Activated CD4-positive, alpha-beta T cell treated with anti-CD3 and anti-CD28 coated beads, Interleukin-2, amount 50 U/mL, for 4 hours (primary cell): ENCODE measurements at places on chromosomes 7 and 10.

GRCh38 chr10:72167118-72167517 is 48.7 kb upstream of the ANAPC16 start:
- DNase-seq, result no peak

- DNase-seq, result no peak
These were observed 22.2 kb downstream of the TYW1B start for GRCh38 chr7:72805526-72806494.

- no peak for DNase-seq
These were observed 386.0 kb downstream of the SEMA3D start for GRCh38 chr7:84800846-84801245.

DNA sequence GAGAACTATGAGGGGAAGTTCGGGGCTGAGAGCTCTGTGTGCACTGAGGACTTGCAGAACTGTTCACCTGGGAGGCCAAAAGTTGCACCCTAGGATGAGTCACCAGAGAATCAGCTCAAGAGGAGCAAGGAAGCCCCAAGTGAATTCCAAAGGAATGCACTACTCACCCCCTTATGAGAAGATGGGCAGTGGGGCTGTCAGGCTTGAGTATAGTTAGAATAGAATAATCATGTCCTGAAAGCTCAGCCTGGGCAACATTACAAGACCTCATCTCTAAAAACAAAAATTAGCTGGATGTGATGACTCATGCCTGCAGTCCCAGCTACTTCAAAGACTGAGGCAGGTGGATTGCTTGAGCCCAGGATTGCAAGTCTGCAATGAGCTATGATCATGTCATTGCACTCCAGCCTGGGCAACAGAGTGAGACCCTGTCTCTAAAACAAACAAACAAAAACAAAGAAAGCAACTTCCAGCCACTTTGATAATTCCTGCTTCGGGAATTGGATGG is 30.0 kb downstream of the MAP3K8 start:
- no peak for DNase-seq

DNA sequence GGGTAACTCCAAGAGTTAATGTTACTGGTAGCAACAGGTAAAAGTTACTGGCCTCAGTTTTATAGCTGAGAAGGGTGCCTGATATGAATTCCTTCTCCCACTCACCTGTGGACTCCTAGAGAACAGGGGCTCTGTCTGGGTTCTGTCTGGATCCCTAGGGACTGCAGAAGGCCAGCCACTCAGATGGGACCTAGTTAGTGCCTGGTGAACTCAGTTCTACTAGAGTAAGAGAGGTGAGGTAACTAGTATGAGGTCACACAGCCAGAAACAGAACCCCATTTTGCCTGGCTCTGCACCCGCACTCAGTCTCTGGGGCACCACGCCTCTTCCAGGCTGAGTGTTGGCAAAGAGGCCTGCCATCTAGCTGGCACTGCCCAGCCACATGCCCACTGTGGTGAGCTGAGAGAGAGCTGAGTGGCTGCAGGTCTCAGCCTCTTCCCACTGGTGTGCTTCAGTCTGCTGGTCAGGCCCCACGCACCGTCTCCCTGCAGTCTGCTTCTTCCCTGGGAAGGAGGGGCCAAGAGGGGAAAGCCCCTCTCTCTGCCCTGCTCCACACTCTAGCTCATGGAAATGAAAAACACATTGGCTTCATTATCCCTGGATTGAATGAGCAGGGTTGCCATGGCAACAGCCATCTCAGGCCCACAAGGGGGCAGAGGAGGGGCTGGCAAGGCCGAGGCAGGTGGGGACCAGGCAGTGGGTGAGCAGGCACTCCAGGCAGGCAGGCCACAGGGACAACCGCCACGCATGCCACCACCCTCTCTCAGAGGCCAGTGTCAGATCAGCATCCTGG is 110.6 kb downstream of the ZMIZ1 start:
- no peak for DNase-seq

- DNase-seq, result no peak
These were observed 4.9 kb upstream of the IRF5 start for GRCh38 chr7:128932862-128933179.

- DNase-seq, result no peak
These were observed 26.4 kb downstream of the BMPR1A start for GRCh38 chr10:86782701-86783418.

DNA sequence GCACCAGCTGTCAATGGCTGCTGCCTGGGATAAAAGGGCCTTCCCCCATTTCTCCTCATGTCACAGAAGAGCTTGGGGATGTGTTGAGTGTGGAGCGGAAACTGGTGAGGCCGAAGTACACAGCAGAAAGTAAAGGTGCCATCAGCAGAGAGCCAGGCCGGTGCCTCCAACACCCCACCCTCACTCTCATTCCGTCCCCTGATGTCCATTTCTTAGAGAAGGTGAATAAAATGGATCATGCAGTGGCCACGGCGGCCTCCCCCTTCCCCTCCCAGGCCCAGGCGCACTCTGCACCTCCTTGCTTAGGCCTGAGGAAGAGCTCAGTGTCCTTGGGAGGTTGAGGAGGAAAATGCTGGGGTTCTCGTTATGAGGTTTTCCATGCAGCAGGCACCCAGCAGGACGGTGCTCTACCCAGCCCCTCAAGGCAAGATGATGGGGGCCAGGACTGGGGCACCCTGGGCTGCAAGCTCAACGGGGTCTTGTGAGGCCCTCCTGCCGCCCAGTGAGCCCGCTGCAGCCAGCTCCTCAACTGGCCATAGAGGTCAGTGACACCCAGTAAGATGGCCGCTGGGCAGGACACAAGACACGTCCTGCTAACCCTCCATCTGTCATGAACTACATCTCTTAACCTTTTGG is 163.9 kb downstream of the ADARB2 start:
- DNase-seq, result no peak

- no peak for DNase-seq
These were observed 22.2 kb upstream of the TPST1 start for GRCh38 chr7:66182920-66183319.

DNA sequence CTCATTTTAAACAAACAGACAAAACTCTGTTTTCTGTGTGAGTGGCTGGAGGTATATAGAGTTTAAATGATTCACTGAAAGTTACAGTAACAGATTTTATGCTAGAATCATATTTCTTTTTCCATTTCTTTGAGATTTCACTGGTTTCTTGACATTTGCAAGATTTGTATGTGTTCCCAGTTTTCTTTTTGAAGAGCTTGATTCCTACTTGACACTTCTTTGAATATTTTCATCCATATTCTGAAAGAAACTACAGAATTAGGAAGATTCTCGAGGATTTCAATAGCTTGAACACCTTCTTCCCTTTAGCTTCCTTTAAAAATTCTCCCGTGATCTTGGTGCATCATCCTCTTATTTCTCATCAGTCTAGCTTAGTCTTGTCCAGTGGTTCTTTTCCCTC is 93.6 kb downstream of the ZNF277 start:
- no peak for DNase-seq

- DNase-seq, result no peak
These were observed 123.9 kb upstream of the FZD1 start for GRCh38 chr7:91140286-91140685.

DNA sequence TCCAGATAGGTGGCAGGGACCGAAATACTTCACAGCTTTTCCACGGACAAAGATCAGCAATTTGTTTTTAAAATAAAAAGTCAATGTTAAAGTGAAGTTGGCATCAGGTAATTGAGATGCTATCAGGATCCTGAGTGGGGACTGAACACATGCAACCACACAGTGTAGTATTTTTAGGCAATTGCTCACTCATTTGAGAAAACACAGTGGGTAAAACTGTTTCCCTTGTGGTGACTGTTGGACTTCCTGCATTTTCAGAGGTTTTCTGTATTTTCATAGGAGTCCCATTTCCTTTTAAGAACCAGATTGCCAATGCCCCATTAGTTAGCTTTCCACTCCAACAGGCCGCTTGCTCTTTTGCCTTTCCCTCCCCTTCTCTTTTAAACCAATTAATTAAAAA is 159.5 kb upstream of the ZNF32 start:
- DNase-seq, result no peak

- DNase-seq, result no peak
These were observed 25.8 kb downstream of the ZMIZ1 start for GRCh38 chr10:79094412-79095175.

DNA sequence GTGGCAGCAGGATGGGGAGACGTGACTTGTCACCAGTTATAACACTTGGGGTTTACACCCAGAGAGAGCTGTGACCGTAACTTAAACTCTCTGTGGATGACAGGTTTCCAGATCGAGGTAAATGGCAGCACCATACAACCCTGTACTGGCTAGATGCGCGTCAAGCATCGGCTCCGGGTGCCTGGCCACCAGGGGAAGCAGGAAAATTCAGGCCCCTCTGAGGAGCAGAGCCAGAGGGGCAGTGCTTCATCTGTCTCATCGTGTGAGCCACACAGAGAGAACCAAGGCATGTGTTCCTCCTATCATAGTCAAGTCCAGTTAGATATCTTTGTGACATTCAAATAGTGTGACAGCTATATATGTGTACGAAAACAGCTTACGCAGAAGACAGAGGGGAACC is 652.2 kb upstream of the FOXK1 start:
- no peak for DNase-seq

- DNase-seq, result no peak
These were observed 23.8 kb downstream of the ELN start for GRCh38 chr7:74051629-74052410.

- DNase-seq, result no peak
These were observed 104.7 kb upstream of the CHST15 start for GRCh38 chr10:124198125-124198501.

DNA sequence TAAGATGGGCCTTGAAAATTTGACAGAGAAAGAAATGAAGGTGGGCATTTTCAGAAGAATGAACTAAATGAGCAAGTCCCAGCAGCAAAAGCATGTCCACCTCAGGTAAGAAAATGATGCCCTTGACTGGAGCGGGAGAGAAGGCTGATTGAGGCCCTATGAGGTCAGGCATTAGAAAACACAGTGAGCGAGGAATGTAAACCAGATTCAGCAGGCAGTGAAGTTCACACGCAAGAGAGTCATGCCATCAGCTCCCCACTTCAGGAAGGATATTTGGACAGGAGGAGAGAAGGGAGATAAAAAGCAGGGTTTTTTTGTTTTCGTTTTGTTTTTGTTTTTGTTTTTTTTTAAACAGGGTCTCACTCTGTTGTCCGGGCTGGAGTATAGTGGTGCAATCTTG is 166.4 kb downstream of the PPP1R17 start:
- DNase-seq, result no peak

DNA sequence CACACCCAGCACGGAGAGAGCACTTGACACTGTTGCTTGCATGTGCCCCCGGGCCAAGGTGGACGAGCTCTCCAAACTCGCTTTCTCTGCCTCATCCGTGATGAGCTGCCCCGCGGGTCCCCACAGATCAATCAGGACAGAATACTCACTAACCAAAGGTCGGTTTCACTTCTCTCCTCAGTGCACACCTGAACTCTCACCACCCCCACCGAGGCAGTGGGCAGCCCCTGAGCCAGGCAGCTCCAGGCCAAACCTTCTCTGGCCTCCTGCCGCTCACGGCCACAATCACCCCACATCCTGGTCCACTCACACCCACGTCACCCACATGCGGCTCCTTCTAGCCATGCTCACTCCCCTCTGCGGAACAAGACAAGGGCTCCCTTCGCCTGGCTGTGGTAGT is 443.9 kb downstream of the DNAJB6 start:
- DNase-seq, result no peak

DNA sequence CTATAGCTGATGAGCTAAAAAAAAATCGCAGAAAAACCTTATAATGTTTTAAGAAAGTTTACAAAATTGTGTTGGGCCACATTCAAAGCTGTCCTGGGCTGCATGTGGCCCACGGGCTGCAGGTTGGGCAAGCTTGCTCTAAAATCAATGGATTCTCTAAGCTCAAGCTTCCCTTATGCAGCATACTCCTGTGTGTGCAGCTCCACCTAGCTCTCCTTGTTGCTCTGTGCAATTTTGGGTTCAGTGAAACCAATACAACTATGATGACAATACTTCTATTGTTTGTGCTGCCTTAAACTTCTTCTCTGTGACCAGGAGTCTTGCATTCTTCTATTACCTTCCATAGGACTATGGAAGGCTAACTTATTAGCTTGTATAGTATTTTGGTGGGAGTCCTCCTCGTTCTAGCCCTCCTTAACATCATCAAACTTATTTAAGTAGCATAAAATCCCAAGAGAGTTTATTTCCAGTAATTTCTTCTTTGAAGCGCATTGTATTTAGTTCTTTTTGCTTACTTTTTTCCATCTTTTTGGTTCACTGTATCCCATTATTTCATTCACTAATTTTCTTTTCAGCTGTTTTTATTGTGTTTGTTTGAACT is 170.9 kb upstream of the SMIM30 start:
- DNase-seq, result no peak

GRCh38 chr7:103771294-103771693 is 218.2 kb downstream of the RELN start:
- DNase-seq, result no peak

DNA sequence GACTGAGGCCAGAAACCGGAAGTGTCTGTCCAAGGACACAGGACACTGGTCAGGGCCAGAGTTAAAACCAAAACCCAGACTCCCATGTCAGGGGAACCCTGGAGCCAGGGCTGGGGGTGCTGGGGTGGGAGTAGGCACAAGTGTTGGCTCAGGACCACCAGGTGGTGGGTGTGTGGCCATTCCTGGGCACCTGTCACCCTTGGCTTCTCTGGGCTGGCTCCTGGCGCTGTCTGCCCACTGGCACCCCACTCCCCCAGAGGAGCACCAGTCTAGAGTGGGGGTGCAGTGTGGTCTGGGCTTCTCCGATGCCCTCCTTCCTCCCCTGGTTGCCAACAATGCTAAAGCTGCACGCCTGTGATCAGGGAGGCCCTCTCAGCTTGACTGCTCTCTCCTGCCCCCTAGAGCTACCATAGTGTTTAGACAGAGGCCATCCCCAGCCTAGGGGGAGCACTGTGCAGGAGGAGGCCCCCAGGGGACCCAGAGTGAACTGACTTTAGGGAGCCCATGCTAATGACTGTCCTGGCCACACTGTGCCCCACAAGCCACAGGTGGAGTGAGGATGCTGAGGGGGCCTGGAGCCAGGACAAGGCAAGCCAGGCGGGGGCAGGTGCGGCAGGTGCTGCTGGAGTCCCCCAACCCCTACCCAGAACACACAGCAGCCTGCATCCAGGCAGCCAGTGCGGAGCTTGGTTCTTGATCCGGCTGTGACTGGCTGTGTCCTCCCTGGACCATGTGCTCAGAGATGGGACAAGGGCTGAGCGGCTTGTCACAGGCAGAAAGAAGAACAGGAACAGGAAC is 11.0 kb downstream of the RASGEF1A start:
- peak; percentile 16 for DNase-seq

GRCh38 chr7:121081327-121081936 is 92.9 kb downstream of the CPED1 start:
- DNase-seq, result no peak

GRCh38 chr10:77541944-77542343 is 95.7 kb downstream of the KCNMA1 start:
- DNase-seq, result no peak

DNA sequence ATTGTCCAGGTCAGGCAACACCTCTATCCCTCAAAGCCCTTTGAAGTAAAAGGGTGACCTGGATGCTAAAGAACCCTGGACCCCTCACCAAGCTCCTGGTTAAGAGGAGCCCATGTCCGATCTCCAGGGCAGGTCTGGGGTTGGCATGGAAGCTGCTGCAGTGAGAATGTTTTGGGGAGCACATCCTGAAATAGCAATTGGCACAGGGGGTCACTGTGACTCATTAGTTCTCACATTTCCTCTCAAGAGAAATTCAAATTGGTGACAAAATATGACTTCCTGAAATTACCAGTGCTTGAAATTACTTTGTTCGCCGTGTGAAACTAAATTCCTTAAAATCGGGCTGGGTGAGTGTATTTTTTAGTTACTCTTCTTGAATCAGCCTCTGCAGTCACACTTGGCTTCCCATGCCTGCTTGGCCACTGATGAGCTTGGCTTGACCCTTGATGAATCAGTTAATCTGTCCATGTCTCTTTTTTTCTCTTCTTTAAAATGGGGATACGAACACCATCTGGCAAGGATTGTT is 18.8 kb upstream of the ARHGAP22 start:
- no peak for DNase-seq
